SW480 (cell line): ENCODE measurements at places on chromosomes 11 and 22.

- DNase-seq = no peak
Measured at GRCh38 chr11:61552108-61552635, 28.7 kb downstream of the SYT7 start.

- peak; percentile 20 for DNase-seq
Measured at GRCh38 chr11:108223348-108224149, 682 bp downstream of the ATM start.

- no peak for DNase-seq
Measured at GRCh38 chr22:45587638-45588505, 83.8 kb upstream of the ATXN10 start.

GRCh38 chr11:73907191-73907590 lies 30.4 kb downstream of the PAAF1 start:
- peak; percentile 43 for DNase-seq

DNA sequence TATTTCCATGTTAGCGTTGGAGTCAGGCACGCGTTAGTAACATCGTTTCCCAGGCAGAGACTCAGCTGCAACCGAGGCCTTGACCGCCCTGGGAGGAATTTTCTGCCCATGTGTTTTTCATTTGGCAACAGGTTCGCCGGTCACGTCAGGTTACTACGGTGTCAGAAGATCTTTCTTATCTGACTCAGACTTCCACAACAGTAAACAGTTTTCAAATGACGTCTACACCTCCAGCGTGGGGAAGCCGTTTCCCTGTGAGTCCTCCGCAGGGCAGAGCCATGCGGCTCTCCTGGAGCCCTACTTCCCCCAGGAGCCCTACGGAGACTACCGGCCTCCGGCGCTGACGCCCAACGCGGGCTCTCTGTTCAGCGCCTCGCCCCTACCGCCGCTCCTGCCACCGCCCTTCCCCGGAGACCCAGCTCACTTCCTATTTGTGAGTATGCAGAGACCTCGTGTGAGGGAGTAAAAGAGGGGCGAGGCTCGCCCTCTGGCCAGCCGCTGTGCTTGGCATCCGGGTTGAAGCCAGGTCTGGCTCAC lies 14.3 kb upstream of the POU2AF3 start:
- peak; percentile 17 for DNase-seq

- DNase-seq = no peak
Measured at GRCh38 chr11:84721561-84721961, 905.6 kb downstream of the DLG2 start.

DNA sequence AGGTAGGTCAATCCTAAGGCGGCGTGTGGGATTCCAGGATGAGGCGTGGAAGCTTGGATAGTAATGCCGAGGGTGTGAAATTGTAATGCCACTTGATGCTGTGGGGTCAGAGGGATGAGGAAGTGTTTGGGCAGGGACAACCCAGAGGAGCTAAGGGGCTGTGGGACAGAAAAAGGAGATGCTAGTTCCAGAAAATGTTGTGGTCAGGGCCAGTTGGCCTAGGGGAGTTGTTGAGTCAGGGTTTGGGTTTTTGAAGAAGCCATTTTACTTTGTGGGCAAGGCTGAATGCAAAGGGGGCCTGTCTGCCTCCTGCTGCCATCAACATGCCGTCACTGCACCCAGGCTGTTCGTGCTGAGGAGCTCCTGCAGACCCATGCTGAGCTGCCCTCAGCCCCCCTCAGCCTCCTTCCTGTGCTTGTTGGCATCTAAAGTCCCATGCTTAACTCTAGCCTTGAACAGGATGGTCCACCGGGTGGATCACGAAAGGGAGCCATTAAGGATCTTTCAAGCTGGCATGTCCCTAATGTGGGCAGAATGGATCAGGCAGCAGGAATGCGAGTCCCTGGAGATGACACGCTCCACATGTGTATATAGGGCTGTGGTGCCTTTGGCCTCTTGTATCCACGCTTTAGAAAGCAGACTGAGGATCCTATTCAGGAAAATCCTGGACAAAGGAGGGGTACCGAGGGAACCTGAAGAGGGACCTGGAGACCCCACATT lies 2.1 kb downstream of the C11orf16 start:
- no peak for DNase-seq

GRCh38 chr11:60810569-60810968 lies 25.4 kb downstream of the MS4A10 start:
- DNase-seq = no peak

DNA sequence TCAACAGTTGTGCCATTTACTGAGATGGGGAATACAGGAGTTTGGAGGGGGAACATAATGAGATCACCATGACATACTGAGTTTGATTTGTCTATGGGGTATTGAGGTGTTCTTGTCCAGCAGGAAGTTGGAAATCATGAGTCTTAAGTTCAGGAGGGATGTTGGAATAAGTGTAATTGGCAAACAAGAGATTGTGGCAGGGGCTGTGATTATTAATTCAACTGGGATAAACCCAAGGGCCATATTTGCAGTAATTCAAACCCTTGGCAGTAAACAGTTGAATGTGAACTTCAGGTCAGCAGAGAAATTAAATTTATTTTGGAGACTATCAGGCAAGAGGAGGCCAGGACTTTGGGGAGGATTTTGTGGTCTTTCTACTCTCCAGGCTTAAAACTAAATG lies 33.4 kb downstream of the ADM start:
- DNase-seq = no peak

- peak; percentile 36 for DNase-seq
Measured at GRCh38 chr11:67303835-67304411, 593 bp downstream of the SSH3 start.

- DNase-seq = no peak
Measured at GRCh38 chr22:38446018-38446601, 8.9 kb downstream of the KCNJ4 start.

GRCh38 chr11:75910426-75911145 lies 95.6 kb downstream of the UVRAG start:
- DNase-seq = no peak

- no peak for DNase-seq
Measured at GRCh38 chr11:128726458-128727139, 32.7 kb downstream of the FLI1 start.

DNA sequence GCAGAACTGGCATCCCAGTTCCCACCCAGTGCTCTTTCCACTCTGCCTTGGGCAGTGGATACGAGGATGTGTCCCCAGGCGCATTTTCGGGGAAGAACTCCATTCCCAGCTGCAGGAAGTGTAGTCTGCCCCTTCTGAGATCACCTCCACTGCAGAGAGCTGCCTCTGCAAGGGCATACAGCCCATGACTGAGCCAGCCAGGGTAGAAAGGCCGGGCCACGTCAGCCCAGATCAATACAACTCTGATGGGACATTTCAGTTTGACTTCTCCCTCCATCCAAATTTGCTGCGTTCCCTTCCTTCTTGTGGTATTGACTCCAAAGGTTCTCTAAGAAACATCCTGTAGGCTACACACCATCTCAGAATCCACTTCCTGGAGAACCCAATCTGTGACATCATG lies 19.7 kb downstream of the MOGAT2 start:
- no peak for DNase-seq

- DNase-seq = no peak
Measured at GRCh38 chr11:110303414-110303826, 7.0 kb upstream of the RDX start.

- peak; percentile 36 for DNase-seq
Measured at GRCh38 chr22:38316364-38317121, 690 bp downstream of the CSNK1E start.

GRCh38 chr22:19666673-19667593 lies 47.4 kb upstream of the SEPTIN5 start:
- DNase-seq = no peak

GRCh38 chr22:22948651-22949571 lies 61.3 kb downstream of the IGLL5 start:
- DNase-seq = no peak

DNA sequence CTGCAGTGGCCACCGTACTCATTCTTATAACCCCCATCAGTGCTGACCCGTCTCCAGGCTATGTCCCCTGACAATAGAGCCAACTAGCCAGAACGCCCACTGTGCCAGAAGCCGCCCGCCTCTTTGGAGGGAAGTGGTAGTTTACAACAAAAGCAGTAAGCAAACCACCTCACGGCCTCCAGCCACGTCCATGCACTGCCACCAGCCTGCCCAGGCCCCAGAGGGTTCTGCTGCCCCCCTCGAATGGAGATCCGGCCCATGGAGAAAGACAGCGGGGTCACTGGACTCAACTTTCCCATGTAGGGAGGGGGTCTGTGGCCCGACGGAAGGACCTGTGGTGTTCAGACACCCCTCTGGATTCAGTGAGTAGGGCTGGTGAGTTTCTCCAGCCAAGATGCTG lies 340.3 kb downstream of the CTTN start:
- no peak for DNase-seq

DNA sequence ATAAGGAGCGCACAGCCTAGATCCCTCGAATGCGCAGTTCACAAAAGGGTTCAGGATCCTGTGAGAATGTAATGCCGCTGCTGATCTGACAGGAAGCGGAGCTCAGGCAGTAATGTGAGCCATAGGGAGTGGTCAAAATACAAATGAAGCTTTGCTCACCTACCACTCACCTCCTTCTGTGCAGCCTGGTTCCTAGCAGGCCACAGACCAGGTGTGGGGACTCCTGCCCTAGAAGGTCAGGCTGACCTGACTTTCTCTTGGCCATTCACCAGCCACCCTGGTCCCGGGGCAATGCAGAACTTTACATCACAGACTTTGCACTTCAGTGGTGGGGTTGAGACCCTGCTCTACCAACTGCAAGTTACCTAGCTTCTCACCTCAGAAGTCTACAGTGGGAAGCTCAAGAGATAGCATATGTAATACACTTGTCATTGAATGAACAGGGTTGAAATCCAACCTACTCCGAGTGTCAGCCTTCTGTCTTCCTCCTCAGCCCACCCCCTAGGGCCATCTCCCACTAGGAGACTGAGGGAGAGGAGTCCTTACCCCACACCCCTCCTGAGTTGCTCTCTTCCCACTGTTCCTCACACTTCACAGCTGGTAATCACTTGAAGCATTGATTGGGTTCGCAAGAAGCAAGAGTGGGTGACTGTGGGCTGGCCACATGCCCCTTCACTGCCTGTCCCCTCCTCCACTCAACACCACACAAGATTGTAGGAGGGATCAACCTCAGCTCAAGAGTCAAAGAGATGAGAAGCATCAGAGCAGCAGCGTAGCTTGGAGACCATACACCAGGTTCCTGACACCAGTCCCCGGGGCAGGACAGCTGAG lies 2.0 kb upstream of the KCNJ1 start:
- DNase-seq = no peak
